Stimulated activated CD4-positive, alpha-beta T cell treated with anti-CD3 and anti-CD28 coated beads, Interleukin-1b, Interleukin-23, amount 100 ng/mL, for 1 hour (primary cell): ENCODE measurements at places on chromosomes 3 and 15.
A peak's percentile ranks its signal among the peaks of the same experiment; 100 is the strongest.

DNA sequence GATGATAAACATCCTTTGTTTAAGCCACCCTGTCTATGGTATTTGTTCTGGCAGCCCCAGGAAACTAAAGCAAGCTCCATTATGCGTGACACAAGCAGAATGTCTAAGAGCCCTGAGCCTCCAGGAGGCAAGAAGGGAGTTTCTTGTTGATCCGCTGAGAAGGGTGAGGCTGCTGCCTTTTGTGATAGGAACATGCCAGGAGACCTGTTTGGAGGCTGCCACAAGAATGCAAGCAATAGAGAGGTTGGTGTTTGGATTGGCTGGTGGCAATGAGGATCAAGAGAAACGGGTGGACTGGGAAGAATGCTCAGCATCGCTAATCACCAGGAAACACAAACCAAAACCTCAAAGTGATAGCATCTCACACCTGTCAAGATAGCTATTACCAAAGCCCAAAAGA lies 104.8 kb downstream of the ASB7 start:
- no peak for DNase-seq

- DNase-seq, result no peak
Observed at GRCh38 chr3:127119693-127120464, 73.1 kb upstream of the PRR23E start.

DNA sequence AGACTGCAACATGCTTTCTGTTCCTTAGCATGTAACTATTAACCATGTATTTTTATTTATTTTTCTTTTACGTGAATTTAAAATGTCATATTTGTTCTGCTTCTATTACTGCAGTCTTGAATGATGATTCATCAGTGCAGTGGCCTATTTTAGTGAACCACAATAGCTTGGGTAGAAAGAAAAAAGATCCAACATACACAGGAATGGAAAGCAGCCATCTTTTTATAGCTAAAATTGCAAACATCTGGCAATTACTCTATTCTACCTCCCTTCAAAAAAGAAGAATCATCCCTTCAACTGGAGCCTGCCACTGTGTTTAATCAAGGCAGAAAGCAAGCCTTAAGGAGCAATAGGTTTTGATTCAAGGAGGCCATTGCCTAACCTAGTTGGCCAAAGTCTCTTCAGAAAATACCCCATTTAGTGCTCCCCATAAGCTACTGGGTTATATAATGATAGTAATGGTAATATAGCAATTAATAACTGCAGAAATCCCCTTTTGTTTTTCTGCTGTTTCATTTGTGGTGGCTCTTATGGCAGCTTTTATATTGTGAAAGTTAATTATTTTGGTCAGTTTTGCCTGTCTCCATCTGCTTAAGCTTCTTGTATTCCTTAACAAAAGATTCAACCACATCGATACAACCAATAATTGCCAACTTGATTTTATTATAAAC lies 267.3 kb downstream of the LPP start:
- DNase-seq, result no peak

DNA sequence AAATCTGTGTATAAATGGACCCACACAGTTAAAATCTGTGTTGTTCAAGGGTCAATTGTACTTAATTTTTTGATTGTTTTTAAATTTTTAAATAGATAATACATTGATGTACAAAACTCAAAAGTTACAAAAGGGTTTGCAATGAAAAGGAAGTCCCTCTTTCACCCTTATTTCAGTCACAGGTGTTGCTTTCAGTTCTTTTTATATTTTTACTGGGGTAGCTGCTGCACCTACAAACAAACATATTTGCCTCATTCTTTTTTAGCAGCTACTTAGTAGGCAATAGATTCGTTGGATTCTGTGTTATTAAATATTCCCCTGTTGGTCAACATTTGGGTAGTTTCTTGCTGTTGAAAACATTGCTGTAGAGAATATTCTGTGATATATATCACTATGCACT lies 44.4 kb downstream of the PIAS1 start:
- no peak for DNase-seq

GRCh38 chr3:123385981-123386380 lies 62.9 kb downstream of the ADCY5 start:
- DNase-seq, result no peak

DNA sequence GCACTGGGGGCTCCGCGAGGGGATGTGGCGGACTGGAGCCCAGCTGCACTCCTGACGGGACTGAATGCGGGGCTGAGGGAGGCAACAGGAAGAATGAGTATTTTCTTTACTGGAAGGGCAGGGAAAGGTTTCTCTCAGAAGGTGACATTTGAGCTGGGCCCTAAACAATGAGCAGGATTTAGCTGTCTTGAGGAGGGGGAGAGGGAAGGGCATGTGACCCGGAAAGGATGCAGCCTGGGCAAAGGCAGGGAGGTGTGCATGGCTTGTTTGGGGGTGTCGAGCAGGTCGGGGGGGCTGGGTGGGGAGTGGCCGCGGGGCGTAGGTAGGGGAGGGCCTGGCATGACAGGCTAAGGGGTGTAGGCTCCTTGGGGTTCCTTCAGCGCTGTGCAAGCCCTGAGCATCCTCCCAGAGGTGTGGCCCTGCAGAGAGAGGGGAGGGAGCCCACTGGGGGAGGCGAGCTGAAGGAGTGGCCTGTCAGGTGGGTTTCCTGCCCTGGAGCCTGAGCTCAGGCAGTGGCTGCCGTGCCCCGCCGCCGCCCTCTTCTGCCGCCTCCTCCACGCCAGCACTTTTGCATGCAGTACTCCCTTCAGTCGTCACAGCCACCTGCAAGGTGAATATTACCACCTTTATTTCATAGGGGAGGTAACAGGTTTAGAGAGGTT lies 17.2 kb upstream of the ANKDD1A start:
- peak; percentile 62 for DNase-seq

- no peak for DNase-seq
Observed at GRCh38 chr3:126402666-126403302, 8.1 kb downstream of the CFAP100 start.

DNA sequence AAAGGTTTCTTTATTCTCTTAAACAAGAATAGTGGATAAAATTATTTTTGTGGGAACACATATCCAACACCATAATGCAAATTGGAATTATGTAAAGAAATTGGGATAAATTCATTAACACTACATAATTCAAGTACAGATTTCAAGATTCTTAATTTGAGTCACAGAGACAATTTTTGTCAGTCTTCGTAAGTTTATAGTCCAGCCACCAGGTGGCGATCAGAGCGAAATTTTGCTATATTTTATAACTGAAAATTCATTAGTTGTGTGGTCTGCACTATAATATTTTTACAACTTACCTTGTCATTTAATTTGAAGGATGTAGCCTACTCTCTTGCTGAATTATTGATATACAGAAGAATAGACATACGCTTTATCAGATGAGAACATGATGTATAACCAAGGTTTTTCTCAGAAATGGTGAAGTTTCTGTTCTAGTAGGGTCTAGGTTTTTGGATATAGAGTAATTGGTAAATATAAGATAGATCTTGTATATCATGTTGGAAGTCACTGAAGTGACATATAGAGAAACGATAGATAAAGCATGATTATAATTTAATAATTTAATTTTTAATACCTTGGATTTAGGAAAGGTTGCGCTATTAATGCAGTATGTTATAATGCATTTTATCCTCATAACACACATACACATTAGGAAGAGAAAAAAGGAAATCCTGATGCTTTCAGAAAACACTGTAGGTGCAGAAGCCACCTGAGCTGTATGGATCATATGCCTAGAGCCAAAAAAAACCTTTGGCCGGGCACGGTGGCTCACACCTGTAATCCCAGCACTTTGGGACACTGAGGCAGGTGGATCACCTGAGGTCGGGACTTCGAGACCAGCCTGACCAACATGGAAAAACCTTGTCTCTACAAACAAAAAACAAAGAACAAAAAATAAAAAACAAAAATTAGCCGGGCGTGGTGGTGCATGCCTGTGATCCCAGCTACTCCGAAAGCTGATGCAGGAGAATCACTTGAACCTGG lies 31.7 kb downstream of the PLSCR4 start:
- DNase-seq, result no peak

DNA sequence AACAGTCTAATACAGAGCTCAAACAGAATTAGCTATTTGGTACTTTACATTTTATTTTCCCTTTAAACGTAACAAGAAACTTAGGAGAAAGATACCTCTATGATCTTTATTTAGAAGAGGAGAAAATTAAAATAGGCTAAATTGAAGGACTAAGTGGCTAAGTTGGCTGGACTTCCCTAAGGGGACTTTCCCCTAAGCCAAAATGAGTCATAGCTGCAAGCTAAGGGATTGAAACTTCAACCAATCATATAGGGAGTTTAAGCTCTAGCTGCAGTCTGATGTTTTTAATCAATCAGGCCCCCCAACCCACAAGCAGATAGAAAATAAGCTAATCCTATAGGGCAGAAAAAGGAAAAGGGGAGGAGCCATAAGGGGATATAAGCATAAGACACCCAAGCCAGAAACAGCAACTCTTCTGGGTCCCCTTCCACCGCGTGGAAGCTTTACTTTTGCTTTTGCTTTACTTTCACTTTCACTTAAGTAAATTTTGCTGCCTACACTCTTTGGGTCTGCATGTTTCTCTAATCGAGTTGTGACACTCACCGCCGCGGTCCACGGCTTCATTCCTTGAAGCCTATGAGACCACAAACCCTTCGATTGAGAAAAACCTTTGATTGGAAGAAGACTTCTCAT lies 1108.5 kb upstream of the EPHA6 start:
- DNase-seq, result no peak

GRCh38 chr3:51004235-51004634 lies 329.5 kb downstream of the DOCK3 start:
- DNase-seq, result no peak

- no peak for DNase-seq
Observed at GRCh38 chr3:45123030-45123429, 23.1 kb downstream of the CDCP1 start.

- DNase-seq, result no peak
Observed at GRCh38 chr15:85118581-85118980, 136.9 kb downstream of the PDE8A start.

DNA sequence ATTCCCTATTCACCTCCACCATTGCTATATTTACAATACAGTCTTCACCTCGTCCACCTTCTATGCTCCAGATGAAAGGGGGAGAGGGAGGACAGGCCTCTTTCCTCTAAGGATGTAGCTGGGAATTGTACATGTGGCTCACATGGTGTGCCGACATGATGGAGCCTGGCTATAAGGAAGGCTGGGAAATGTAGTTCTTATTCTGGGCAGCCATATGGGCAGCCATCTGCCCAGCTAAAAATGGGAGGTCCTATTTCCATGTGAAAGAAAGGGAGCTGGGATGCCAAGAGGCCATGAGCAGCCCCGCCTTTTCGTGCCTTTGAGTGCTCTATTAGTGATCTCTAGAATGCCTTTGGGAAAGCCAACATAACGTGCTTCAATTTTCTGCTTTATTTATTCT lies 27.1 kb upstream of the MGLL start:
- DNase-seq, result no peak

- DNase-seq, result no peak
Observed at GRCh38 chr3:71045917-71046282, 537.6 kb downstream of the FOXP1 start.

DNA sequence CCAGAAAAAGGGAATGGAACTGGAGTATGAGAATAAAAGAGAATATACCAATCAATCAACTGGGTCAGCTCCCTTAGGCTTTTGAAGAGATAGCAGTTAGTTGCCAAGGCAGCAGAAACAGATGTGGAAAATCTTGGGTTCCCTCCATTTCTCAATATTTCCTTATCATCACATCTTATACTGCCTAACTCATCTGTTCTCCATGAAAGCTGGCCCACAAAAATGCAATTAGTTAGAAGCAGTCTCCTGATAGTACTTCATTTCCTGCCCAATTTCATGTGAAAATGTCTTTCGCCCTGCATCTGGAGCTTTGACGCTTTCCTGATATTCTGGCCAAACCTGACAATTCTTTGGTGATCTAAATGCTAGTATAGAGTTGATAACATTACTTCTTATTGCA lies 30.1 kb upstream of the SPTSSB start:
- no peak for DNase-seq

GRCh38 chr15:61517776-61518175 lies 288.7 kb upstream of the RORA start:
- DNase-seq, result no peak

DNA sequence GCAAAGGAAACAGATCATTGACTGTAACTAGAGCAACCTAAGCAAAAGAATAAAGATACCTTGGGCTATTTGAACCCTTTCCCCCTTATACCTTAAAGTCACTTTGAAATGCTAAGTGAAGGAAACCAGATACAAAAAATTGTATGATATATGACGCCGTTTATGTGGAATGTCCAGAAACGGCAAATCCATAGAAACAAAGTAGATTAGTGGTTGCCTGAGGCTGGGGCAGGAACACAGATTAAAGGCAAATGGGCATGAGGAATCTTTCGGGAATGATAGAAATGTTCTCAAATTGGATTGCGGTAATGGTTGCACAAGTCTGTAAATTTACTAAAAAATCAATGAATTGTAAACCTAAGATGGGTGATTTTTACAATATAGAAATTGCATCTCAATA lies 160.1 kb upstream of the CCDC54 start:
- DNase-seq, result no peak

DNA sequence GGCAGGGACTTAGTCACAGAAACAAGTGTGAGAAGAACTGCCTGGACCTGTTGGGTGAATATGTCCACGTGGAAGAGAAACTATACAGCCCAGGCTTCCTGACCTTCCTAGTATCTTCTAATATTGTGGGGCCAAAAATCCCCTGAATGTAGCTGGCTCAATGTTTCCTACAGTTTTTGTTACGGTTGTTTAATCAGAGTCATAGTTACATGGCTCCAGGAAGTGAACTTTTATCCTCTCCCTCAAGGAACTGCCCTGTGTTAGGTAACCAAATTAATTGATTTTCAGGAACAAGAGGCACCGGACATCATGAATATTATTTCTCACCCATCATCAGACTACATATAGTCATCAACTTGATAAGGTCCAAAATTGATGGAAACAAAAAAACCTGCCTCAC lies 59.0 kb downstream of the ANXA2 start:
- no peak for DNase-seq

GRCh38 chr3:37964716-37965115 lies 25.9 kb upstream of the VILL start:
- DNase-seq, result no peak

DNA sequence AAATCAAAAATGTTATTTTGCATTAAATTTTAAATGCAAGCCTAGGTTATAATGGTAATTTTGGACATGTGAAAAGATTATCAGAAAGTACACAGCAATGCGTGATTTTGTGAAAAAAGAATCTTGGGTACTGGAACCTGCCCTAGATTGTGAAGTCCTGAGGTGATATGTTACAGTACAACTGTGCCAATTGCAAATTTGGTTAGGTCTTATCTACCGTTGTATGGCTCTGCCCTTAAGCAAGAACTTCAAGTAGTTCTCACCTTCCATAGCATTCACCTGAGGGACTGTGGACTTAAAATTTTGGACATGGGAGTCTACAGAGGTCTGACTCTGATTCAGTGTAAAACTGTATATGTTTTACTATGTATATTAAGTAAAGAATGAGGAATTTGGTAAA lies 140.2 kb downstream of the PEX5L start:
- no peak for DNase-seq

DNA sequence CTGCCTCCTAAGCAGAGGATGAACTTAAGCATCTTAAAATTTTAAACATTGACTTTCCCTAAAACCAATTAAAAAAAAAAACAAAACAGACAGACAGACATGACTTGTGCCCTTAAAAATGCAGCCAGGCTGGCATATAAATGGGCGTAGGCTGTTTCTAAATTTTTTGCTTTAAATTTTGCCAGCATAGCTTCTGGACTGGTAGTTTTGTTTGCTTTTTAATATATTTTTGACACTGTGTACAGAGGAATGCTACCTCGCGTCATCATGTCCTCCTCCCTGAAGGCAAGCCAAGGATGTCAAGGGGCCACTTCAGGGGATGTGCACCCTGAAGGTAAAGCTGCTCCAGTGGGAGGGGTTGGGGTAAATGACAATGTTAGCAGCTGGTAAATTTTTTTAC lies 134.8 kb downstream of the PGPEP1L start:
- no peak for DNase-seq
